ENCODE measurements at places on chromosomes 2 and 18. TPM values are rescaled to one million over a fixed set of nuclear protein-coding genes. Genes with fewer than 3 reads are reported as not detected.

POTEC gene
- under 0.01 TPM for total RNA-seq

GRCh38 chr18:27033722-27034121 is 151.4 kb downstream of the CHST9 start:
- DNase-seq, result no peak
- H3K36me3 ChIP-seq, result no peaks in the 10 kb centered on the region
- H3K4me3 ChIP-seq, result no peak overlapping the region
- no peaks in the 10 kb centered on the region for H3K4me1 ChIP-seq

DNA sequence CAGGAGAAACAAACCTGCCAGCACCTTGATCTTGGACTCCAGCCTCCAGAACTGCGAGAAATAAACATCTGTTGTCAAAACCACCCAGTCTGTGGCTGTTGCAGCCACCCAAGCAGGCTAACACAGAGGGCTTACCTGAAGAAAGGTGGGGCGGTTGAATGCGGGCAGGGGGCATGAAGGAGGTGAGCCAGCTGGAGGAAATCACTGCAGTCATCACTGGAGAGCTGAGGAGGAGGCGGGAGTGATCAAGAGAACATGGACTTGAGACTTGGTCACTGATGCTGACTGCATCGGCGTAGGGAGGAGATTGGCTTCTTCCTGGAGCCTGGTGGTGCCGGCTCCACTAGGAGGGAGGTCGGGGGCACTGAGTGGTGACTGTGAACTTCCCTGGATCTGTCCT is 14.6 kb upstream of the ARMC9 start:
- no peaks in the 10 kb centered on the region for H3K4me1 ChIP-seq
- H3K27me3 ChIP-seq, result no peaks in the 10 kb centered on the region
- H3K4me3 ChIP-seq, result no peak overlapping the region
- no peak for DNase-seq
- no peaks in the 10 kb centered on the region for H3K36me3 ChIP-seq

- H3K4me3 ChIP-seq, result no peak overlapping the region
- H3K36me3 ChIP-seq, result no peaks in the 10 kb centered on the region
- DNase-seq, result no peak
- H3K27ac ChIP-seq, result no peak overlapping the region
- H3K27me3 ChIP-seq, result no peaks in the 10 kb centered on the region
These were observed 204.8 kb upstream of the HS6ST1 start for GRCh38 chr2:128523457-128523856.

DNA sequence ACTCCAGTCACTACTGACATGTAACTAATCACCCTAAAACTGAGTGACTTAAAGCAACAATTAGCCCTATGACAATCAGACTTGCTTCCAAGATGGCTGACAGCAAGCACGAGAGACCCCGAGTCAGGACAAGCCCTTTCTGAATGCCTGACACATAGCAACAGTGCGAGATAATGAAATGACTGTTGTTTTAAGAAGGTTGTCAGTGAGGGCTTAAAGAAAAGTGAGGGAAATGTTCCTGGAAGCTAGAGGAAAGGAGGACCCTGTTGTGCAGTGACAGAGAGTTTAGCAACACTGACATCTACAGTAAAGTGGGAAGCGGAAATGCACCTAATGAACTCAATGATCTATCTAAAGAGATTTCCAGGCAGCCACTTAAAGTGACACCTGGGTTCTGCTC is 163.1 kb downstream of the STK39 start:
- H3K4me3 ChIP-seq, result no peak overlapping the region
- H3K4me1 ChIP-seq, result no peaks in the 10 kb centered on the region
- DNase-seq, result no peak
- H3K27ac ChIP-seq, result no peak overlapping the region

DNA sequence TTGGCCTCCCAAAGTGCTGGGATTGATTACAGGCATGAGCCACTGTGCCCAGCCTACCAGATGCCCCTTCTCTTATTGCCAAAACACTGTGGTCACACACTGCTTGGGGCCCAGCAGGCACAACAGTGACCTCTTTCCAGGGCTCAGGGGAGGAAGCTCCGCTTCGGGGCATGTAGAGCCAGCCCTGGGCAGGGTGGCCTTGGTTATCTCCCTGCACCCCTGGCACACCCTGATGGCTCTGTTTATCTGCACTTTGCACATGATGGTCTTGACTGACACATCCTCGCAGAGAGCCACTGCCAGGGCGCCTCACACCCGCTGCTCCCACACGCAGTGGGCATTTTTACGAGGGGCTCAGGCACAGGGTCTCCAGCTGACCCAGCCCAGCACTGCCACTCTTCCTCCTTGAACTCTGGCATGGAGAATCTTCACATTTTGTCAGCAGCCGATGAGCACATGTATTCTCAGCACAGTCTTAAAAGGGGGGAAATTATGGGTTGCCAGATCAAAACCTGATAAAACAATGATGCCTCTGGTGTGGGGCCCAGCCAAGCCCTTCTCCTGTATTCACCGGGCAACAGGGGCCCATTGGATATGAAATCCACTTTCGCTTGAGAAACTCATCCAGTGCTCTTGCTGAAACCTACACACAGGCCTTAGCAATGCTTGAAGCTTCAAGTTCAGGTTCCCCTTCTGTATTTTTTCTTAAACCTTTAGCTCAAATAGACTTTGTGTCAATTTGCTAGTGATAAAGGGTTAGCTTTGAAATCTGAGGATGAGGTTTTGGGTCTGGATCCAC is 5.9 kb downstream of the GYPC start:
- H3K36me3 ChIP-seq, result no peaks in the 10 kb centered on the region
- H3K4me1 ChIP-seq, result peaks cover 64% of the 10 kb centered on the region

GKN2 gene
- not detected for total RNA-seq

GRCh38 chr2:40353231-40353630 is 98.7 kb downstream of the SLC8A1 start:
- H3K4me3 ChIP-seq, result no peak overlapping the region
- no peaks in the 10 kb centered on the region for H3K4me1 ChIP-seq
- no peaks in the 10 kb centered on the region for H3K36me3 ChIP-seq
- peak overlapping the region; percentile 44 for H3K27ac ChIP-seq
- no peaks in the 10 kb centered on the region for H3K27me3 ChIP-seq

- H3K4me3 ChIP-seq, result no peak overlapping the region
- H3K36me3 ChIP-seq, result no peaks in the 10 kb centered on the region
- no peak overlapping the region for H3K27ac ChIP-seq
- no peaks in the 10 kb centered on the region for H3K27me3 ChIP-seq
- peaks cover 8% of the 10 kb centered on the region for H3K4me1 ChIP-seq
These were observed 29.2 kb upstream of the POMC start for GRCh38 chr2:25197336-25198208.

- no peaks in the 10 kb centered on the region for H3K27me3 ChIP-seq
- no peak overlapping the region for H3K4me3 ChIP-seq
- H3K27ac ChIP-seq, result no peak overlapping the region
- no peaks in the 10 kb centered on the region for H3K36me3 ChIP-seq
These were observed 10.3 kb downstream of the CEP76 start for GRCh38 chr18:12692206-12692605.

- no peaks in the 10 kb centered on the region for H3K4me1 ChIP-seq
- H3K27me3 ChIP-seq, result no peaks in the 10 kb centered on the region
- no peak overlapping the region for H3K4me3 ChIP-seq
- no peaks in the 10 kb centered on the region for H3K36me3 ChIP-seq
- DNase-seq, result no peak
- H3K27ac ChIP-seq, result no peak overlapping the region
These were observed 25.1 kb downstream of the ASXL2 start for GRCh38 chr2:25853038-25853638.

- no peak overlapping the region for H3K27ac ChIP-seq
- peaks cover 6% of the 10 kb centered on the region for H3K4me1 ChIP-seq
These were observed 72.4 kb downstream of the ZNF521 start for GRCh38 chr18:25279556-25279955.

PKDCC gene
- 108 TPM for total RNA-seq

GRCh38 chr18:31666055-31666454 is 18.3 kb downstream of the B4GALT6 start:
- no peak overlapping the region for H3K4me3 ChIP-seq
- no peaks in the 10 kb centered on the region for H3K27me3 ChIP-seq
- no peak overlapping the region for H3K27ac ChIP-seq
- peaks cover 11% of the 10 kb centered on the region for H3K4me1 ChIP-seq

MCFD2 gene
- 36.0 TPM for total RNA-seq

EPC2 gene
- total RNA-seq, result 24.8 TPM

GRCh38 chr2:171762879-171763573 is 75.8 kb downstream of the DYNC1I2 start:
- H3K4me1 ChIP-seq, result no peaks in the 10 kb centered on the region
- no peaks in the 10 kb centered on the region for H3K27me3 ChIP-seq
- DNase-seq, result no peak
- H3K36me3 ChIP-seq, result peaks cover 8% of the 10 kb centered on the region

DNA sequence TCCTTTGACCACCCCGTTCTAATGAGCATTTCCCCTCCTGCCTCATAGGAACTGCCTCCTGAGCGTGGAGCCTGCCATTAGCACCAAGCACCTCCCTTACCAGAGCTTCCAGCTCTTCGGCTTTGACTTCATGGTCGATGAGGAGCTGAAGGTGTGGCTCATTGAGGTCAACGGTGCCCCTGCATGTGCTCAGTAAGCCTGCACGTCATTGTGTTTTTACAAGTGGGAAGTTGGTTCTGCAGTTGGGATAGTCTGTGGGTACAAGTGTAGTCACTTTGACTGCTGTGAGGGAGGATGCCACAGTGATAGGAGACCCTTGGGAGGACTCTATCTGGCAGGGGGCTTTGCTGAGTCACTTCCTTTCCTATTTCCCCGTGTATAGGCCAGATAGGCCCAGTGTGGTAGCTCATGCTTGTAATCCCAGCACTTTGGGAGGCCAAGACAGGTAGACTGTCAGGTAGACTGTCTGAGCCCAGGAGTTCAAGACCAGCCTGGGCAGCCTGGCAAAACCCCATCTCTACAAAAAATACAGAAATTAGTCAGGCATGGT is 22.0 kb upstream of the POLR1B start:
- no peak overlapping the region for H3K4me3 ChIP-seq
- no peaks in the 10 kb centered on the region for H3K4me1 ChIP-seq
- no peak for DNase-seq
- H3K27me3 ChIP-seq, result no peaks in the 10 kb centered on the region

SLC23A3 gene
- 15.2 TPM for total RNA-seq

RASGRP3 gene
- not detected for total RNA-seq

- no peak overlapping the region for H3K27ac ChIP-seq
- no peaks in the 10 kb centered on the region for H3K36me3 ChIP-seq
- no peak for DNase-seq
- no peaks in the 10 kb centered on the region for H3K4me1 ChIP-seq
- H3K27me3 ChIP-seq, result no peaks in the 10 kb centered on the region
- no peak overlapping the region for H3K4me3 ChIP-seq
These were observed 92.3 kb downstream of the KCNH7 start for GRCh38 chr2:162746310-162746709.

DNA sequence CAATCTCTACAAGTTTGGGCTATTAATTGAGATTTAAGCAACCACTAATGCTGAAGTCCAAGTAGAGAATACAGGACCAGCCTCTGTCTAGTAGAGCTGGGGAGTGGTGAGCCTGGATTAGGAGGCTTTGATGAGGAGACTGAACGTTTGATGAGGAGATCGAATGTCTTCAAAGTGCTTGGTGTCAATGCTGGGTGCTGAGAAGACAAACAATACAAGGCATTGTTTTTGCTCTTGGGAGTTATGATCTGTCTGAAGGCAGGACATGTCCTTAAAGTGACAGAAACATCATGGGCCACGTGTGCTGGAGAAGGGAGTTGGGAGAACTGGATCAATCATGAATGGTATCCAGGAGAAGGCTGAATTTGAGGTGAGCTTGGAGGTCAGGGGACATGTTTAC is 143.6 kb downstream of the SPHKAP start:
- H3K4me3 ChIP-seq, result no peak overlapping the region
- H3K36me3 ChIP-seq, result no peaks in the 10 kb centered on the region
- no peak overlapping the region for H3K27ac ChIP-seq
- H3K27me3 ChIP-seq, result no peaks in the 10 kb centered on the region
- no peak for DNase-seq

- peaks cover 14% of the 10 kb centered on the region for H3K4me1 ChIP-seq
- DNase-seq, result peak; percentile 31
- no peak overlapping the region for H3K4me3 ChIP-seq
- H3K27ac ChIP-seq, result no peak overlapping the region
- no peaks in the 10 kb centered on the region for H3K27me3 ChIP-seq
These were observed 73.0 kb upstream of the YWHAQ start for GRCh38 chr2:9703701-9704221.

CFAP65 gene
- total RNA-seq, result 3.0 TPM

CPO gene
- not detected for total RNA-seq

C2orf15 gene
- 3.7 TPM for total RNA-seq

GPR35 gene
- 91.1 TPM for total RNA-seq

DNA sequence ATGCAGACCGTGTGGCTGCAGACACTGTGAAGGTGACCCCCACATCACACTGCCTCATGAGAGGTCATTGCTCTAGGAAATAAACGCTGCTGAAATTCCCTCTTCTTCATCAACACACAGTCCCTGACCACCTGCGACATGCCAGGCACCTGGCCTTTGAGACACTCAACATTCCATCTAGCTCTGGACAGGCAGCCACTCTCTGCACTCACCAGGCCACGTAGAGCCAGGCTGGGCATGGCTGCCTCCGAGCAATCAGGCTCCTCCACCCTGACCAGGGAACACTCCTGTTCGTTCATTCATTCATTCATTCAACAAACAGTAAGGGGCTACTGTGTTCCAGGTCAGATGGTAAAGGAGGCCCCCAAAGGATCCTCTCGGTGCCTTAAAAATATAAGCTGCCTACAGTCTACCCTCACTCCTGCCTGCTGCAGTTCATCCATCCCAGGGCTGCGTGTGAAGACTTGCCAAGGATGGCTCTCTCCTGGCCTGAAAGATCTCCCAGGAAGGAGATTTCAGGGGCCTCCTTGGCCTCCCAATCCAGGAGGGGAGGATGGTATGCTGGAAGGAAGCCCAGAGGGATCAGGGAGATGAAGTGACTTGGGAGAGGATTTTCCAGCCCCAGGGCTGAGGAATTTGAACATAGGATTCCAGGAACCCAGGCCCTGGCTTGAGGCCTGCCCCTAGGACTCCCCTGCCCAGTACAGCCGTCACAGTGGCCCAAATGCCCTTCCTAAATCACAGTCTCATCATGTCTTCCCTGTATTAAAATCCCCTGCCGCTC is 66.7 kb downstream of the TNS1 start:
- H3K27ac ChIP-seq, result peak overlapping the region; percentile 90
- no peaks in the 10 kb centered on the region for H3K27me3 ChIP-seq
- peaks cover 86% of the 10 kb centered on the region for H3K4me1 ChIP-seq
- no peaks in the 10 kb centered on the region for H3K36me3 ChIP-seq
- DNase-seq, result no peak

SNED1 gene
- 10.5 TPM for total RNA-seq

DNA sequence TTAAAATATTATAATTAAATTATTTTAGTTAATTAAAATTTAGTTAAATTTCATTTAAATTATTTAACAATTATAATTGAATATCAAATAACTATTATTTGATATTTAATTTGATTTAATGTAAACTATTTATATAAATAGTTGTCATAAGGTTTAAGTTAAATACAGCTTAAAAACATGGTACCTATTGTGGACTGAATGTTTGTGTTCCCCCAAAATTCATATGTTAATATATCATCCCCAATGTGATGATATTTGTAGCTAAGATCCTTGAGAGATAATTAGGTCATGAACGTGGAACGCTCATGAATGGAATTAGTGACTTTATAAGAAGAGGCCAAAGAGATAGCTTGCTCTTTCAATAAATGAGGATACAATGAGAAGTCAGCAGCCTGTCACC is 505.7 kb upstream of the LRATD1 start:
- no peak for DNase-seq
- H3K27ac ChIP-seq, result no peak overlapping the region
- H3K4me1 ChIP-seq, result no peaks in the 10 kb centered on the region
- H3K36me3 ChIP-seq, result no peaks in the 10 kb centered on the region

Data from transverse colon (tissue), 4 donors.